ENCODE measurements at places on chromosomes 11 and 22.

DNA sequence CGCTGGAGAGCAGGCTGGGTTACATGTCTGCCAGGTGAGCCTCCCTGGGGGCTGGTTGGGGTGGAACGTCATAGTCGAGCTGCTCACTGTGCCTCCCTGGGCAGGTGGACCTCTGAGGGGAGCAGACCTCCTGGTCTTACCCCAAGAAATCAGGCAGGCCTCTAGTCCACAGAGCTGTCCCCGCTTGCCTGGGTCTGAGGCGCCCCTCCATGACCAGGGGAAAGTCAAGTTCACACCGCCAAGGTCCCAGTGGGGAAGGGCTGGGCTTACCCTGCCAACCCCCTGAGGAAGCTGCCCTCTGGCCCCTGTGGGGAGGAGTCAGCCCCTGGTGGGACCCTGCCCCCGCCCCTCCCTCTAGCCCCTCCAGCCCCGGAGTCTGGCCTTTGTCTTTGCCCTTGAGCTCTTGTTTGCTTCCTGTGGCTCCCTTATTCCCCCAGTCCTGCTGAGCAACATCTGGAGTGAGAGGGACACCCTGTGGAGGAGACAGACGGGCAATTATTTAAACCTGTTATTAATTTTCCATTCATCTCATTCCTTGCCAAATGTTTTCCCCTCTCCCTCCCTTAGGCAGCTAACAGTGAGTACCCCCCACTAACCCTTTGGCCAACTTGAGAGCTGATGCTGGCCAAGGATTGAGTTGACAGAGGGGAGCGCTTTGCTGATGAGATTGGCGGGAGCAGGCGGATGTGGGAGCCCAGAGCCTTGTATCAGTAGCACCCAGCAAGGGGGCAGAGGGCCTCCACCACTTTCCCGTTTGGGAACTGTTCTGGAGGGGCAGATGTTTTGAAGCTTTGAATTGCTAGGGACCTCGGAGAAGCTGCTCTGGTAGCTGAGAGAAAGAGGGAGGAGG lies 83.4 kb downstream of the CEP164 start:
- no peaks in the 10 kb centered on the region for H3K27me3 ChIP-seq
- no peak overlapping the region for H3K27ac ChIP-seq
- H3K36me3 ChIP-seq, result peaks cover 19% of the 10 kb centered on the region
- H3K4me3 ChIP-seq, result no peak overlapping the region
- no peaks in the 10 kb centered on the region for H3K4me1 ChIP-seq

GRCh38 chr11:108551651-108552462 lies 41.7 kb downstream of the EXPH5 start:
- H3K36me3 ChIP-seq, result no peaks in the 10 kb centered on the region
- H3K27me3 ChIP-seq, result peaks cover 2% of the 10 kb centered on the region
- no peak overlapping the region for H3K27ac ChIP-seq
- no peak for DNase-seq
- no peak overlapping the region for H3K4me3 ChIP-seq
- no peaks in the 10 kb centered on the region for H3K4me1 ChIP-seq

GRCh38 chr11:71501071-71501985 lies 25.7 kb upstream of the KRTAP5-7 start:
- no peak overlapping the region for H3K27ac ChIP-seq
- H3K36me3 ChIP-seq, result peaks cover 57% of the 10 kb centered on the region

DNA sequence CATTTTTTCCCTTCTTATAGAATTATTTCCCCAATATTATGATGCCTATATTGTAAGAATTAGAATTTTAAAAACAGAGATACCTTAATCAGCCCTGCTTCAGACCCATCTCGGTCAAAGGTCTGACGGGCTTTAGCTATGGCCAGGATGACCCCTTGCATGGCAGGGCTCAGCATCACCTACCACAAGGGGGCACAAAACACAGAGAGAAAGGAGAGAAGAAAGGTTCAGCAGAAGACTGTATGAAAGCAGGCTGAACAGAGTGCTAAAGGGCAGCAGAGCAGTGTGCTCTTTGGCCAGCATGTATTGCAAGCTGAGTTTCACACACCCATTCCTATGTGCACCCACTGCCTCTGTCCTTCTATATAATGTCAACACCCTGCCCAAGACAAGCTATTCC lies 26.8 kb downstream of the CLDN25 start:
- H3K4me1 ChIP-seq, result no peaks in the 10 kb centered on the region
- peak; percentile 35 for DNase-seq
- no peaks in the 10 kb centered on the region for H3K27me3 ChIP-seq
- peaks cover 57% of the 10 kb centered on the region for H3K36me3 ChIP-seq
- no peak overlapping the region for H3K4me3 ChIP-seq

DNA sequence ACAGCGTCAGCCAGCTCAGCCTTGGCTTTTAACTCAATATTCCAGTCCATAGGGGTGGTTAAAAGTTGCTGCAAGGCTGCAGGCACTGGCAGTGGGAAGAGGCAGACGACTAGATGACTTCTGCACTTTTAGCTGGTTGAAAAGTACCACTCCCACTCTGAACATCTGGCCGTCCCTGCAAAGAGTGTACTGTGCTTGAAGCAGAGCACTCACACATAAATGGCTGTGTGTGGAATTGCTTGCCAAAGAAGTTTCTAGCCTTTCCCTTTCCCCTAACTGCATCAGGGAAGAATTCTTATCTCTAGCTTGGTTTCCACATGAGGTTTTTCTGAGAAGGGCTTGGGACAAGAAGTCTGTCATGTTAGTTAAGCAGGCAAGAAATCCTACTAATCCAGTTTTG lies 5.1 kb upstream of the PHLDB1 start:
- no peak for DNase-seq
- peaks cover 2% of the 10 kb centered on the region for H3K4me1 ChIP-seq
- H3K27me3 ChIP-seq, result peaks cover 5% of the 10 kb centered on the region

- H3K4me1 ChIP-seq, result no peaks in the 10 kb centered on the region
- no peak overlapping the region for H3K4me3 ChIP-seq
- no peaks in the 10 kb centered on the region for H3K36me3 ChIP-seq
- H3K27ac ChIP-seq, result no peak overlapping the region
These were observed 2.6 kb upstream of the OR51B6 start for GRCh38 chr11:5348551-5349194.

DNA sequence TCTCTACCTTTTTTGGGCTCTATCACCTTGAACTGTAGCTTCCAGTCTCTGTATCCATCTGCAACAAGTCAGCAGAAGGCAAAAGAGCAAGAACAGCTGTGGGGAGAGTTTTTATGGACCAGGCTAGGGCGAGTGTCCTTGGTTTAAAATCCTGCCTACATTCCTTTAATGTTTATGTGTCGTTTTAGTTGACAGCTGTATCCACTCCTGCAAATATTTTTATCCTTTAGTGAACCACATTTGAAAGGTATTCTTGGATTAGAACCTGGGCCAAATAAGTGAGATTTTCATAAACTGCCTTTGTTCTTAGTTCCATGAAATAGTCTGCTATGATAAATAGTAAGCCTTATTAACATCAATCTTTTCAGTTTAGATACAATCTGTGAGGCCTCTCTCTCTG lies 712.2 kb downstream of the ETS1 start:
- H3K4me3 ChIP-seq, result no peak overlapping the region
- H3K27ac ChIP-seq, result no peak overlapping the region
- no peaks in the 10 kb centered on the region for H3K36me3 ChIP-seq
- H3K4me1 ChIP-seq, result no peaks in the 10 kb centered on the region
- DNase-seq, result no peak

DNA sequence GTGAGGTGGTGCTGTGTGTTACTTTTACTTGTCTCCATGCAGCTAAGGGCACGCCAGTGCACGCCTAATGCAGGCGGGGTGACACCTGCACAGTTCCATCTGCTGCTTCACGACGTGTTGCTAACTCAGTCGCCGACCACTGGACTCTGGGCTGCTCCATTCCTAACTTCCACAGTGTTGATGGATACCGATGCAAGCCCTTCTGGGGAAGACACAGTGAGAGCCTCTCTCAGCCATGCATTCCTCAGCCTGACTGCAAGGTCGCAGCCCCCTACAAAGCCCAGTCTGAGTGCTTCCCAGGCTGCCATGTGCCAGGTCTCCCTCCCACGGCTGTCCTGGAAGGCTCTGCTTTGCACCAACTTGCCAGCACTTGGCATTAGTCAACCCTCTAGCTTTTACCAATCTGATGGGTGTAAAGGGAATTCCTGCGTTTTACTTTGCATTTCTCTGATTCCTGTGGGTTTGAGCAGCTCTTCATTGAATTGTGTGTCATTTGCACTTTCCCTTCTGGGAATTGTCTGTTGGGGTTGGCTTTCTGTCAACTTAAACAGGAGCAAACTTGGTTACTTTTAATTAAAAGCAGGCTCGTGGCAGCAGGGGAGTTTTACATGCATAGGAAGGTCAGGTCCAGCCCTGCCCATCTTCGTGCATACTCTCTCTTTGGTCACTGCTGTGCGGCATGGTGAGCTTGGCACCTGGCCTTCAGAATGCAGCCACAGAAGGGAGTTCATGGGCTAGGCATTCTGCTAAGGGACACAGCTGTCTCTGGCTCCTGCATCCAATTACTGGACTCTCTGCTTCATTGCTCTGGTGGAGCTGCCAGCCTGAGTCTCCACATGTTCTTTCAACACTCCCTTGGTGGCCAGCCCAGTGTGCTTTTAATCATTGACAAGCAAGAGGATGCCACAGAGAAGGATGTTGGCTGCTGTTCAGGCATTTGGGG lies 34.6 kb upstream of the SHANK2 start:
- DNase-seq, result no peak
- no peak overlapping the region for H3K4me3 ChIP-seq
- no peaks in the 10 kb centered on the region for H3K36me3 ChIP-seq

- DNase-seq, result no peak
- no peak overlapping the region for H3K27ac ChIP-seq
- peaks cover 6% of the 10 kb centered on the region for H3K27me3 ChIP-seq
- H3K4me1 ChIP-seq, result no peaks in the 10 kb centered on the region
- no peak overlapping the region for H3K4me3 ChIP-seq
These were observed 204.9 kb upstream of the TBCEL start for GRCh38 chr11:120819003-120819402.

DNA sequence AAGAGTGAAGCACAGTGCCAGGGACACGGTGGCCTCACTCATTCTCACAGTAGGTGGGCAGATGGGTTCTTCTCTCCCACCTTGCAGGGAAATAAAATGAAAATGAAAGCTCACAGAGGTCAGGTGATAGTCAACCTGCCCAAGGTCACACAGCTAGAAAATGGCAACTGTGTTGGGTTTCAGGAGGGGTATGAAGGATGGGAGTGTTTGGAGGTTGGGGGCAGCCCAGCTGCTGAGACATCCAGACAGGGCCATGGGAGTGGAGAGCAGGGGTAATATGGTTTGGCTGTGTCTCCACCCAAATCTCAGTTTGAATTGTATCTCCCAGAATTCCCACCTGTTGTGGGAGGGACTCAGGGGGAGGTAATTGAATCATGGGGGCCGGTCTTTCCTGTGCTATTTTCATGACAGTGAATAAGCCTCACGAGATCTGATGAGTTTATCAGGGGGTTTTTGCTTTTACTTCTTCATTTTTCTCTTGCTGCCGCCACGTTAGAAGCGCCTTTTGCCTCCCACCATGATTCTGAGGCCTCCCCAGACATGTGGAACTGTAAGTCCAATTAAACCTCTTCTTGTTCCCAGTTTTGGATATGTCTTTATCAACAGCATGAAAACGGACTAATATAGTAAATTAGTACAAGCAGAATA lies 247.0 kb downstream of the TENM4 start:
- H3K27ac ChIP-seq, result no peak overlapping the region
- H3K36me3 ChIP-seq, result no peaks in the 10 kb centered on the region
- no peaks in the 10 kb centered on the region for H3K4me1 ChIP-seq
- no peaks in the 10 kb centered on the region for H3K27me3 ChIP-seq

DNA sequence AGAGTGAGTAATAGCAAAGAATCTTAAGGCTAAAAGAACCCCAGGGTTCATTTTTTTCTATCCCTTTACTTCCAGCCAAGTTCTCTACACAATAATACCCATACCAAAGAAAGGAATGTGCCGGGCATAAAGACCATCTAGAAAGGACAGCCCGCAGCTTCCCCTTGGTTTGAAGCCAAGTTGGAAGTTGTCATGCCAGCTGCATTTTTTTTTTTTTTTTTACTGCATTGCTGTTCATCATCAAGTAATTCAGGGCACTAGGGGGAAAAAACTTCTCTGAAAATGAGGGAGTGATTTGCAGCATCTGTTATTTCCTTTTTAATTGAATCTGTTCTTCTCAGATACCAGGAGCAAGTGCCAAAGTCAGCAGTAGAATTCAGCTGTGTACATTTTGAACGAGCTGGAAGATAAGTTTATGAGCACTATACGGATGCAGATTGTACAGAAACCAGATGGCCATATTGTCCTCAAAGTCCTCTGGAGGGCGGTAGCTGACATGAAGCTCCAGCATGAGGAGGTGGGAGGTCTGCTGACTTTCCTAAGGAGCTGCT lies 56.4 kb downstream of the UBASH3B start:
- H3K4me1 ChIP-seq, result peaks cover 79% of the 10 kb centered on the region
- no peaks in the 10 kb centered on the region for H3K27me3 ChIP-seq
- H3K27ac ChIP-seq, result no peak overlapping the region

DNA sequence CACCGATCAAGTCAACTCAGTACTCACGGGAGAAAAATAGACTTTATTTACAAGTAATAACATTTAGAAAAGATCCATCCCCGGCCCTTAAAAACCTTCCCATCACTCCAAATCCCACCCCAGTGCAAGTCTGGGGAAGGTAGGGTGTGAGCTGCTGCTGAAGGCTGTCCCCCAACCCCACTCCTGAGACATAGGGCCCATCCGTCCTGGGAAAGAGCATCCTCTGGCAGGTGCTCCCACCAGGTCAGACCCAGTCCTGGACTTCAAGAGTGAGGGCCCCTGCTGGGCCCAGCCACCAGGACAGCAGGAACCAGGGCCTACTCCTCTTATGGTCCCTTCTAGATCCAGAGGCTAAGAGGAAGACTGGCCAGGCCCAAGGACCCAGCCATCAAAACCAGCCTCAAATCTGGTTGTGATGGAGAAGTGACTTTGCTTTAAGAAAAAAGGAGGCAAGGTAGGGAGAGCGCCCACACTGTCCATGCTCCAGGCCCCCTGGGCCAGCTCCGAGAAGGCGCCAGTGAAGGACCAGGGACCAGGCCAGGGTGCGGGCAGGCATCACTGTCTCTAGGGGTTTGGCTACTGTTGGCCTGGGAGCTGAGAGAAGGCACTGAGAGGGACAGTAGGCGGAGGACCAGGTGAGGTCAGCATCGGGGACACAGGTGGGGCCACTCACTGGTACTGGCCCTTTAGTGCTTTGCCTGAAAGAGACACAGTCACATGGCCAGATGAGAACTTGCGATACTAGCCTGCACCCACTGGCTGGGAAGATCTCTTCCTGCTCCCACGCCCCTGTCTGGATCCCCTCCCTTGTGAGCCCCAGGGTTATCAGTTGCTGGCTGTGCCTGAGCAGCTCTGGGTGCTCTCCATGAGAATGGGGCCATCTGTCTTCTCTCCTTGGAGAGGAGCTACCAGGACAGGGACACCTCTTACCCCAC lies 4.4 kb downstream of the IL18BP start:
- H3K27me3 ChIP-seq, result no peaks in the 10 kb centered on the region
- H3K4me3 ChIP-seq, result no peak overlapping the region
- no peak for DNase-seq
- peaks cover 20% of the 10 kb centered on the region for H3K4me1 ChIP-seq
- H3K27ac ChIP-seq, result peak overlapping the region; percentile 32

GRCh38 chr22:39138357-39138997 lies 14.0 kb downstream of the CBX7 start:
- H3K4me3 ChIP-seq, result no peak overlapping the region
- H3K27ac ChIP-seq, result no peak overlapping the region
- DNase-seq, result no peak
- peaks cover 5% of the 10 kb centered on the region for H3K4me1 ChIP-seq

GRCh38 chr11:100930185-100930778 lies 199.3 kb downstream of the PGR start:
- H3K27me3 ChIP-seq, result no peaks in the 10 kb centered on the region
- H3K36me3 ChIP-seq, result no peaks in the 10 kb centered on the region
- H3K4me3 ChIP-seq, result no peak overlapping the region
- DNase-seq, result no peak
- peaks cover 4% of the 10 kb centered on the region for H3K4me1 ChIP-seq
